ENCODE measurements at places on chromosomes 7 and 10. TPM values are rescaled to one million over a fixed set of nuclear protein-coding genes. Genes with fewer than 3 reads are reported as not detected.

GRCh38 chr7:134477954-134478353 lies 19.1 kb upstream of the AKR1B1 start:
- peak; percentile 83 for DNase-seq

DNA sequence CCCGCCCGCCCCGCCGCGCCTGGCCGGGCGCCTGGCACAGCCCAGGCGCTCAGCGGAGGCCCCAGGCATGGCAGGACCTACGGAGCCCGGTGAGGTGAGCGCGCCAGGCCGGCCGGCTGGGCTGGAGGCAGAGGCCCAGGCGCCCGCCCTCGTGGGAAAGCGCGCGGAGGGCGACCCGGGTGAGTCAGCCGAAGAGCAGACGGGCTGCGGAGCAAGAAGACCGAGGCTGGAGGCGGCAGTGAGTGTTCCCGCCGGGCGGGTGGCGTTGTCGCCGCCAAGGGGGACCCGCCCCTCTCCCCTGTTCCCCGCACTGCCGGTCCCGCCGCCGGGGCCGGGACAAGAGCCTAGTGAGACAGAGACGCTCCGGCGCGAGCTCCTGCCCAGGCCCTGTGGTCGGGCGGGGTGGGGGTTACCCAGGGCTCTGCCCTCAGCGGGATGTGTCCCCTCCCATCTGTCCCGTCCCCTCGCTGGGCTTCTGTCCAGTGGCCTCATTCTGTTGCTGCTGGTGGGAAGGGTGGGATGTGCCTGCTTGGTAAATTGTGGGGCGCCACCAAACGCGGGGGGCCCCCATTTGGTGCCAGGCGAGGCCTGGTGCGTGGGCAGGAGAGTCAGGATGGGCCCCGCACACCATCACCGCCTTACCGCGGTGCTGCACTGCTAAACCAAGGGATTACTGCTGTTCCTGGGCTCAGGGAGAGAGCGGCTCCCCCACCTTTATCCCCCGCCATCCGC lies 17.0 kb upstream of the NODAL start:
- peak; percentile 71 for DNase-seq

DNA sequence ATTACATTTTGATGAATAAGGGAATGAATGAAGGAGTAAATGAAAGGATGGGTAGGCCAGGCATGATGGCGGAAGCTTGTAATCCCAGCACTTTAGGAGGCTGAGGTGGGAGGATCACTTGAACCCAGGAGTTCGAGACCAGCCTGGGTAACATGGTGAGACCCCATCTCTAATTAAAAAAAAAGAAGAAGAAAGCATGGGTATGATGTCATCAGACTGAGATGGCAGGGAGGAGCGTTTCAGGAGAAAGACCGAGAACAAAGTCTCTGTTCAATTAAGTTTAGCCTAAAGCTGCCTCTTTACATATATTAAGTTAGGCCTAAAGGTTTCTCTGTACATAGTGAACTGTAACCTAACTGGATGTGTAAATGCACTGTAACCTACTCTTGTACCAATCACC lies 42.2 kb upstream of the SMNDC1 start:
- DNase-seq, result no peak

DNA sequence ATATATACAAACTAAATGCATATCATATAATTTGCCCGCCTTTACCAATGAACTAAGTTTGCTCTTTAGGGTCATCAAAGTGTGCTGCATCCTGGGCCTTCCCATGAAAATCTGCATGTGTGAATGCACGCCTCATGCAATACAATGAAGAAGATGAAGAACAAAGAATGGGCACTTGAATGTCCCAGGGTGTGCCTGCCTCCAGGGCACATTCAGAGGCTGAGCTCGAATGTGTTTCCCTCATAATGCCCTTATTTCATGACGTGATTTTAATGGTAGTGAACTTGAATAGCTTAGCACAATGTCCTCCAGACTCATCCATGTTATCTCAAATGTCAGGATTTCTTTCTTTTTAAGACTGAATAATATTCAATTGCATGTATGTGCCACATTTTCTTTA lies 824.9 kb downstream of the TNS3 start:
- no peak for DNase-seq

DNA sequence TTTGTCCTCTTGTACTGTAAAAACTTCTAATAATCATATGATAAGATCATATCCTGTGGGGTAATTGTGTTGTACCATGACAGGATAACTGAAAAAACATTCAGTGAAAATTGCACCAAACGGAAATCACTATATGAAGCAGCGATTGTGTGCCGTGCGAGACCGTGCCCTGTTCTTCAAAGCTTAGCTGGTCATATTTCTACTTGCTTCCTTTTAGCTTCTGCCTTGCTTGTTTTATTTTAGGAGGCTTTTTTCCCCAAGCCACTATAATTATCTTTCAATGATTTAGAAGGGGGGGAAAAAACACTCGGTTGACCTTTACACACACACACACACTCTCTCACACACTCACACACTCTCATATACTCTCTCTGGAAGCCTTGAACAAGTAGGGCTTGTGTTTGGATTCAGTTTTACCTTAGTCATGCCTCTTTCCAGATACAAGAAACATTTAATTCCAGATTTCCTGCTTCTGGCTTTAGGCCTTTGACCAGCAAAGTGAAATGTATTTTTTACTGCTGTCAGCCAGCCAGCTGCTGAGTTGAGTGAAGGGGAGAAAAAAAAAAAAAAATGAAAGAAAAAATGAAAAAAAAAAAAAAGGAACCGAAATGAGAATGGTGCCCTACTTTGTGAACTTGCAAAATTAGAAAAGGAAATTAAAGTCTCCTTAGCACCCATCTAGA lies 181.4 kb downstream of the ARID5B start:
- DNase-seq, result peak; percentile 91

- peak; percentile 96 for DNase-seq
Observed at GRCh38 chr7:150876817-150877526, 24.7 kb downstream of the AOC1 start.

DNA sequence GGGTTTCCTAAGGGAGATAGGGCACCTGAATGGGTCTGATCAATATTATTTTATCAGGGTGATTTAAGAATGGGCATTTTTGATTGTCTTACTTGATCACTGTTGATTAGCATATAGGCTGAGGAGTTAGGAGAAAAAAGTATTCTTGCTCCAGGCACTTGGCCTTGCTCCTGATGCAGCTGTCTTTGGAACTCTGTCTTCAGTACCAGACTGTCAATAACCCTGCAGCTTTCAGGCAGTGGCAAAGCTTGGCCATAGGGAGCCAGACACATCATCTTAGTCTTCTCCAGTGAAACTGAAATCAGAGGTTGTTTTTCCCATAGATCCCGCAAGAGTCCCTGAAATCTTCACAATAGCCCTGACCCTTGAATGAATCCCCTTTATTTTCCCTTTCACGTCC lies 47.2 kb downstream of the EXOC4 start:
- DNase-seq, result no peak

Gene IDI2
- total RNA-seq, result 1.9 TPM

- DNase-seq, result no peak
Observed at GRCh38 chr7:64602086-64602485, 39.2 kb upstream of the ZNF680 start.

Gene TEX47
- total RNA-seq, result 1.2 TPM

DNA sequence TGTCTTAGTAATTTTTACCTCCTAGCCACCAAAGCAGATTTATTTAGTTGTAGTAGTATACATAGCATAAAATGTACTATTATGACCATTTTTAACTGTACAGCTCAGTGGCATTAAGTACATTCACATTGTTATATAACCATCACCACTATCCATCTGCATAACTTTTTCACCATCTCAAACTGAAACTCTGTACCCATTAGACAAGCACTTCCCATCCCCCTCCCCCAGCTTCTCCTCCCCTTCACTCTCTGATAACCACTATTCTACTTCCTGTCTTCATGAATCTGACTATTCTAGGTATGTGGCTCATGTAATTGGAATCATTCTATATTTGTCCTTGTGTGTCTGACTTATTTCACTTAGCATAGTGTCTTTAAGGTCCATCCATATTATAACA lies 71.9 kb downstream of the MRPL32 start:
- no peak for DNase-seq

- DNase-seq, result no peak
Observed at GRCh38 chr10:131519723-131520605, 208.4 kb upstream of the TCERG1L start.

DNA sequence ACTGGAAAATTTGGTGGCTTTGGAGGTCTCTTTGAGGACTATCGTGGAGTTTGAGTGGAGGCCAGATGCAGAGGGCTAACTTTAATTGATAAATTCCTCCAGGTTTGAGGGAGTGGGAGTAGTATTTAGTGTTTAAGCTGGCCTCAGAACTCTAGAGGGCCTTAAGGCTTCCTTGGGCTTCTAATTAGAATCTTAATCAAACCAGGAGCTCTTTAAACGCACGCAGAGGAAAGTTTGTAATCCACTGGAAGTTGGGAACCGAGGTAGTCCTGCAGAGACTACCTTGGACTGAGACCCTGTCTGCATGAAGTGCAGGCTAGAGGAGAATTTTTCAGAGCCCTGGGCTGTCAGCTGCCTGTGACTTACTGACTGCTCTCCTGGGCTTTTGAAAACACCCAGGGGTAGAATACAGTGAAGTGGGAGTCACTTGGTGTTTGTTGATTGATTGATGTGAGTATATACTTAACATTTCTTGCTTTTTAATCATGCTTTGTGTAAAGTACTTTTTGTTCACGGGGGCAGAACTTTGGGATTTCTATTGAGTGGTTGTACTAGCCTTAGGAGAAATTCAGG lies 5.9 kb downstream of the SPAG6 start:
- no peak for DNase-seq

Gene VSTM2A
- total RNA-seq, result 10.8 TPM

Gene OR6B1
- total RNA-seq, result 4.3 TPM

DNA sequence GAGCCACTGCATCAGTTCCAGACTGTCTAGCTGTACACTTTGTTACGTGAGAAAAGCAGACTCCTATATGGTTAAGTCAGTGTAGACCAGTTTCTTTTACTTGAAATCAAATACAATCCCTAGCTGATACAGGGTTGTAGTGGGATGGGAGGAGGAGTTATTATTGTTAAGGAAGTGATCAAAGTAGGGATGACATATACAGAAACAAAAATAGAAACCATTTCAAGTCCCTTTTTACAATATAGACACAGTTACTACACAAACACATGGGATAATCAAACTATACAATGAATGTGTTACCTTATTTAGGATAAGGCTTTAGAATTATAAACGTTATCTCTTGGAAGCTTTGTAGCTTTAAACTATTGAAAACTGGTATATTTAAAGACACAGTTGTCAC lies 233.9 kb downstream of the GRM8 start:
- no peak for DNase-seq

Gene ZNF425
- 5.1 TPM for total RNA-seq

- no peak for DNase-seq
Observed at GRCh38 chr7:30136117-30136731, 1.4 kb downstream of the MTURN start.

GRCh38 chr7:26681819-26682418 lies 182.5 kb downstream of the SKAP2 start:
- DNase-seq, result peak; percentile 45

- no peak for DNase-seq
Observed at GRCh38 chr7:106070201-106070551, 41.9 kb downstream of the SYPL1 start.

DNA sequence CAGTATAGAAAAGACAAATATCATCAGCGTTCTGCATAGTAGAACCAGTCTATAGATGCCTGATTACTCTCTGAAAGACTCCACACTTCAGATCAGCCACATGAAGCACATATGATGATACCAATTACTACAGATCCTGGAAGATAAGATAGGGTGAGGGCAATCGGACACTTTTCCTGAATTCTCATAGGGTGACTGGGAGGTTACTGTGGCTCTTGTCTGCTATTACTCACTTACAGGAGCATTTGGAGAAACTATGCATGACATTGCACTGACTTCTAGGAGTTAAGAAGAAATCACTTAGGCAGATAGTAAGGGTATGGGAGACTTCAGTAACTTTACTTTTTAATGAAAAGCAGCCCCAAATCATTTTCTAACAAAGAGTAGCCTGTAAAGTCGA lies 1140.9 kb downstream of the XPNPEP1 start:
- DNase-seq, result no peak

Gene NACAD
- total RNA-seq, result 1.4 TPM

DNA sequence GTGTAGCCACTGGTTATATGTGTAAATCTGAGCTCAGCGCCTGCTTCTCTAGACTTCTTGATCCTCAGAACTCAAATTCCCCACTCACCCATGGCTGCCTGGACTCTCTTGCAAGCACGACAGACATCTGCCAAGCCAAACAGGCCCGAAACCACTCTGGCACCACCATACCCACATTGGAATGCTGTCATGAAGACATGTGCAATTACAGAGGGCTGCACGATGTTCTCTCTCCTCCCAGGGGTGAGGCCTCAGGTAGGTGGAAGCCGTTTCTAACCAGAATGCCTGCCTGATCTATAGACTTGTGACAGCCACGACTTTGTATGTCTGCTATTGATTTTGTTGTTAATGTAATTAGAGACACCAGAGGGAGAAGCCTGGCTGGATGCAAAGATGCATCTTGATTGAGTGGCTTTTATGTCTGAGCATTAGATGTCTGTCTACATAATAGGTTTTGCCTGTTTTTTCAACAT lies 4.0 kb downstream of the BAMBI start:
- peak; percentile 36 for DNase-seq

DNA sequence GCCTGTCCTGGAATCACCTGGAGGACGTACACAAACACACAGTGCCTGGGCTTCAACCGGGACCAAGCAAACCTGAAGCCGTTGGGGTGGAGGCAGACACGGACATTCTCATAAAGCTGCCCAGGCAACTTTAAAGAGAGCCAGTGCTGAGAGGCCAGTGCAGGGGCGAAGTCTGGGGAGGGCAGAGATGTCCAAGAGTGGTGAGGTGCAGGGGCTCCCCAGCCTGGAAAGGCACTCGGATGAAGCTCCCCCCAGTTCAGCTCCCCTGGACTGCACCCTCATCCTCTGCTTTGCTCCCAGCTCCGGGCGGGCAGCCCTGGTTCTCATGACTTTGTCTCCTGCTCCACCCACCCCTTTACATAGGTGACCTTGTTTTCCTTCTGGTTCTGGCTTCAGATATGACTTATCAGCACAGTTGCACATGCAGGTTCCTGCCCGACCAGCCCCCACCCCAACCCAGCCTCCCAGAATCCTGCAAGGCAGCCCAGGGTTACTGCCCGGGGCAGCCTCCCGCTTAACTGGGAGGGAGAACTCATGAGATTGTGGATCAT lies 60.8 kb upstream of the EEPD1 start:
- no peak for DNase-seq

- no peak for DNase-seq
Observed at GRCh38 chr10:54620352-54620751, 180.7 kb downstream of the PCDH15 start.

Gene OPALIN
- total RNA-seq, result 1.4 TPM

GRCh38 chr7:113179313-113179712 lies 61.0 kb upstream of the SMIM30 start:
- DNase-seq, result no peak

- DNase-seq, result no peak
Observed at GRCh38 chr10:76394707-76395042, 963.3 kb downstream of the LRMDA start.

Gene ATP5F1C
- 177 TPM for total RNA-seq
